GM04504 (cell line): ENCODE measurements at places on chromosomes 16 and 17.

GRCh38 chr17:40722241-40722640, 18.7 kb upstream of the KRT24 start:
- no peak for DNase-seq

DNA sequence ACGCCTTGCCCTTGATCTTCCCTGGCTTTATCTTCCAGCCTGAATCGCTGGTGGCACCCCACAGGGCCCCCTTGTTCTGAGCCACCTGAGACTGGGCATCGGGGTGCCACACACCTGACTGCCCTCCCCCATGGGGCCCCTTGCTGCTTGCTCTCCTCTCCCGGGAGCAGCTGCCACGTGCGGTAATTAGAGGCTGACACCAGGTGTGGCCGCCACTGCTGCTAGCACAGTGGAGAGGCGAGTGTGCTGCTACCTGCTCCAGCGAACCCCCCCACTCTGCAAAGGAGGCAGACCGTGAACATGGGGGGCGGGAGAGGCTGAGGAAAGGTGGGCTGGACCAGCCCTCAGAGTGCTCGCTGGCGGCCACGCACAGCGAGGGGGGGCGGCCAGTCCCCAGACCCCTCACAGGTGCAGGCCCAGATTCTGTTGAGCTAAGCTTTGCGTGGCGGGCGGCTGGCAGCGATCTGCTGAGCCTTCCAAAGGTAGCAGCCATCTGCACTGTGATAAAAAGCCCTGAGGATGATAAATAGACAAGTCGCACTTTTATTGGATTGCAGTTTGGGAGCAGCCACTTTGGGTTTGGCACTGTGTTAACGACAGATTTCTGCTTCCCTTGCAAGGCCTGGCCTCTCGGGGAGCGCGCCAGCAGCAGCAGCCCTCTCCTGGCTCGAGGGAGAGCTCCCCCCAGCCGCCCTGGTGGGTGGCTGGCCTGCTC, 167.9 kb upstream of the GSE1 start:
- DNase-seq: no peak

DNA sequence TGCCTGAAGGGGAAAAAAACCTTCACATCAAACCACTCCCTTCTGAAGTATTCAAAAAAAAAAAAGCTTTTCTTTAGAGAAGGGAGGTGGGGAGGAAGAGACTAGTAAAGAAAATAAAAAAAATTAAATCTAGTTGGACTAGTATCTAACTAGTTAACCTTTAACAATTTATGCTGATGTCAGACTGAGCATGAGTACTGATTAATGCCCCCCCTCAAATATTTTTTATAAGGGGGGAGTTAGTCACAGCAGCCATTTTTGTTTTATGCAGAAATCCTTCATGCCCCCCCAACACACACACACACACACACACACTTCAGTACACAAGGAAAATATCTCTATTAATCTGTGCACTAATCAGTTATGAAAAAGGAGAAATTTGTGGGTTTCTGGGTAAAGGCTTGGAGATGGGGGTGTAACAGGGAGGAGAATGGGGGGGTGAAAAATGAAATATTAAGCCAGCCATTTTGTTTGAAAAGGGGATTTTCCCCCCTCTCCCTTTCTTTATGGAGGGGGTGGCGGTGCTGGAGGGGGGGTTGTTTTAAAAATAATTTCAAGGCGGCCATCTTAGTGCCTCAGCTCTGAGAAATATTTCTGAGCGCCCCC, 4.7 kb upstream of the CHD3 start:
- no peak for DNase-seq

DNA sequence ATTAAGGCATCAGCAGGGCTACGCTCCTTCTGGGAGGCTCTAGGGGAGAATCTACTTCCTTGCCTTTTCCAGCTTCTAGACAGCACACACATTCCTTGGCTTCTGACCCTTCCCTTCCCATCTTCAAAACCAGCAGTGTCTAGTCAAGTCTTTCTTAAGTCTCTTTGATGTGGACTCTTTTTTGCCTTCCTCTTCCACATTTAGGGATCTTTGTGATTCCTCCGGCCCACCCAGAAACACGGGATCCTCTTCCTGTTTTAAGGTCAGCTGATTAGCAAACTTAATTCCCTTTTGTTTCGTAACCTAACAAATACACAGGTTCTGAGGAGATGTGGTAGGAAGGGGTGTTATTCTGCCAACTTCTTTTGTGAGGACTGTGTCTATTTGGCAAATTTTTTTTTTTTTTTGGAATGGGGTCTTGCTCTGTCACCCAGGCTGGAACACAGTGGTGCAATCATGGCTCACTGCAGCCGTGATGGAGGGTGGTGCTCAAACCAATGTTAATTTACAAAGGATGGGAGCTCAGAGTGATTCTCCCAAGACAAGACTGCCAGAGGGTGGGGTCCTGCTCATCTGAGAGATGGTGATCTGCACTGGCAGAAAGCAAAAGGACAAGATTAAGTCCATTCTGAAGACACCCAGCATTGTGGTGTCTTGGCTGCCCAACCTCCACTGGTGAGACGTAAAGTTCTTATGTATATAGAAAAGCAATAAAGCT, 14.7 kb downstream of the KNOP1 start:
- DNase-seq: no peak

DNA sequence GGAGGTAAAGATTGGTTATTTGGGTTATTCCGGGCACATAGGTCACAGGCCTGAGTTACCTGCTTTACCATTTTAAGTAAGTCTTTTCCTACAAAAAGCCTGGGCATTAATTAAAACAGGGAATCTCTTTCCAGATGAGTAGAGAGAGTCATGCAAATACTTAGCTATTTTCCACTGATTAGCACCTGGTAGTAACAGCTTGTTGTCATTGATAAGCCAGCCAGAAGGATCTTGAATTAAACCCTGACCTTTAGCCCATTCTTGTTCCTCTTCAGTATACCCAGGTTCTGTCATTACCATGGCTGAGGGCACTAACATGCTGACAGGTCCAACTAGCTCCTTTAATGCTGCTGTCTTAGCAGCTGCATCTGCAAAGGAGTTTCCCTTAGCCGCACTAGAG, 44.4 kb upstream of the ARL4D start:
- no peak for DNase-seq
